Large intestine (tissue), 12 donors: ENCODE measurements at places on chromosomes 6 and 20.

GRCh38 chr6:152879681-152880080 is 103.2 kb downstream of the FBXO5 start:
- DNase-seq = no peak

- no peak for DNase-seq
Observed at GRCh38 chr6:42720739-42721138, 1.7 kb downstream of the PRPH2 start.

DNA sequence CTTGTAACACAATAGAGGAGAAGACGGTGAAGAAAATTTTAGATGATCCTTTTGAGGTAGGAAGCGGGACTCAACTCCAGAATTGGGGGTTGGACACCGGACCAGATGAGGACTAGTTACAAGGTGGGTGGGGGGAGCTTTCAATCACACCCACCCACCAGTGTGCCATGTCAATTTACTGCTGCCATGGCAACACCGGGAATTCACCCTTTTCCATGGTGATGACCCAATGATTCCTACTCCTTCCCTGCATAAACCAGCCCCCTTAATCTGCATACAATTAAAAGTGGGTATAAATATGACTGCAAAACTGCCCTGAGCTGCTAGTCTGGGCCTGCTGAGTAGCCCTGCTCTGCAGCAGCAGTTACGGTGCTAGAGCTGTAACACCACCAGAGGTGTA is 14.7 kb downstream of the RAD21L1 start:
- no peak for DNase-seq

DNA sequence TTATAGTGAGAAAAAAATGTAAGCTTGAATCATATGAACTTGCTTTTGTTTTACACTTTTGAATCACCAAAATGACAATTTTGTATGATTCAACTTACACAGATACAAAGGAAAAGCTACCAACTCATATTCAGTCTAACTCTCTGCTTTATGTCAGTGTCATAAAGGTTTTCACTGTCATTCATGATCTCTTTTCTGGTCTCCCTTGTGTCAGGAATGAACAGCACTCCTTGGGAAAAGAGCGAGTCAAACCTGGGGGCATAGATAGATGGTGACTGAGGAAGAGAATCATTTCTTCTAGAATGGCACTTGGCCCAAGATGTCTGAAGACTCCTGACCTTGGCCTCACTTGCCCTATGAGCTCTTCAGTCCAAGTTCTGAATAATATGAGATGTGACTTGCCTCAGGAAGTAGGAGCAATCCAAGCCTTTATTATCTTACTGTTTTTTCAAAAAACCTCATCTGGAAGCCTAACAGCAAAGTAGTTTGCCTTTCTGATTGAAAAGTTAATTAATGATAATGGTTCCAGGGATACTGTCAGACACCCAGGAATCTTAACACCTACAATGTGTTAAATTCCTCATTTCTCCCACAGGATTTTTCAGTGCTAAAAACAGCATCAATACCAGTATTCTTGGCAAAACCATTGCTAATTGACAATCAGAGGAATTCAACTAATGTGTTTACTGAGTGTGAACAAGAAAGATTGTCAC is 270.0 kb upstream of the HSF2 start:
- DNase-seq = no peak

GRCh38 chr20:62495749-62496567 is 20.2 kb upstream of the GATA5 start:
- no peak for DNase-seq
